ENCODE measurements at places on chromosomes 7 and 10.

DNA sequence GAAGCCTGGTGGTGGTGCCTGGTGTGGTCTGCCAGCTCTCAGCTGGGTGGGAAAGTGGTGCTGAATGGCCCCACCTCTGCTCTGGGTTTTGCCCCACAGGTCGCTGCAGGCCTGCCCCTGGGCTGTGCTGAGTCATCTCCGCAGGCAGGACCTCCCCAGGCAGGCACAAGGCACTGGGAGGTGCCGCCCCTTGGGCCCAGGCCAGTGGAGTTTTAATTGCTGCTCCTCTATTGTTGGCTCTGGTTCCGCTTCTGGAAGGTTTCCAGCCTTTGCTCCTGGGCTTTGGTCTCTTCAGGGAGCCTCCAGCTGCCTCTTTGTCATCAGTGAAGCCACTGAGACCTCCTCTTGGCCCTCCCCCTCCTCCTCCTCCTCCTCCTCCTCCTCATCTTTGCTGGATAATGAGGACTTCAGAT lies 180.3 kb upstream of the GRB10 start:
- DNase-seq: no peak

- no peak for DNase-seq
Observed at GRCh38 chr10:43867667-43868565, 219.2 kb upstream of the ZNF32 start.

- DNase-seq: no peak
Observed at GRCh38 chr7:23472046-23472445, 1.8 kb upstream of the IGF2BP3 start.

DNA sequence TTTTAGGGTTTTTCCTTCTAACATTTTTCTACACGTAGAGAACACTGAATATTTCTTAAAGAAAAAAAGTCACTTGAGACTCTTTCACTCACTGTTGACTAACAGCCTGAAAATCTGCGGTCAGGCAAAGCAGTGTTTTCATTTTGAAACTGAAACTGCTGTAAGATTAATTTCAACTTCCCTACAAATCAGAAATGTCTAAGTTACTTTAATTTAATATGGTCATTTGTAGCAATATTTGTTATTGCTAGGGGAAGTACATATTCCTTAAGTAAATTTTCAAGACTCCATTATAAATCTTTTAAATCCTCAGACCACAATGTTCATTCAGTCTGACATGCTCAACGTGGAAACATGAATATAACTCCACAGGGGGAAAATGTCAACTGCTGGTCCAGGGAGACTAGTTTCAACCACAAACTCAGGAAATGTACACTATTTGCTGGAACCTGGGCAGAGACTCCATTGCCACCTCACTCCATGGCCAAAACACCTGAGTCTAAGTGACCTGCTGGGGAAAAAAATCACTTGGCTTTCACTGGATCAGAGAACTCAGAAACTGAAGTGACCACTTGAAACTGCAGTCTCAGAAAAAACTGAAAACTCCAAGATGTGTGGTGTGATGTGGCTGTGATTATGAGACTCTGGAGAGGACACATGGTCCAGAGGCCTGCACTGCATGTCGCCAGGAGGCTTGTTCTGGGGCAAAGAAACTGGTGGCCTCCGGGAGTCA lies 161.2 kb downstream of the TAX1BP1 start:
- DNase-seq: no peak

DNA sequence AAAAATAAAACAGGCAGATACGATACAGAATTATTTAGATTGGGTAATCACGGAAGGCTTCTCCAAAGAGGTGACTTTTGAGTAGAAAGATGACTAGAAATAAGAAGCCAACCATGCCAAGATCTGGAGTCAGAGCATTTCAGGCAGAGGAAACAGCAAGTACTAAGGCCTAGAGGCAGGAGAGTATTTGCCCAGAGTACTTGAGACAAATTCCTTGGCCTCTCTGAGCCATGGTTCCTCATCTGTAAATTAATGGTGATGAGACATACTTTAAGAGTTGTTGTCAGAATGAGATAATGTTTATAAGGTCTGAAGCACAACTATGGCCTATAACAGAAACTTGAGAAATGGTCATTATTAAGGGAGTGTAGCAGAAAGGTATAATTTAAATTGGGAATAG lies 15.8 kb upstream of the GPR37 start:
- DNase-seq: no peak
